ENCODE measurements at places on chromosomes 2 and 18.

GRCh38 chr2:236587861-236588815, 18.5 kb downstream of the ACKR3 start:
- no peak for DNase-seq

GRCh38 chr2:74334931-74335333, 8.3 kb downstream of the SLC4A5 start:
- DNase-seq = peak; percentile 73

GRCh38 chr2:235924675-235925063, 243.5 kb downstream of the GBX2 start:
- no peak for DNase-seq

DNA sequence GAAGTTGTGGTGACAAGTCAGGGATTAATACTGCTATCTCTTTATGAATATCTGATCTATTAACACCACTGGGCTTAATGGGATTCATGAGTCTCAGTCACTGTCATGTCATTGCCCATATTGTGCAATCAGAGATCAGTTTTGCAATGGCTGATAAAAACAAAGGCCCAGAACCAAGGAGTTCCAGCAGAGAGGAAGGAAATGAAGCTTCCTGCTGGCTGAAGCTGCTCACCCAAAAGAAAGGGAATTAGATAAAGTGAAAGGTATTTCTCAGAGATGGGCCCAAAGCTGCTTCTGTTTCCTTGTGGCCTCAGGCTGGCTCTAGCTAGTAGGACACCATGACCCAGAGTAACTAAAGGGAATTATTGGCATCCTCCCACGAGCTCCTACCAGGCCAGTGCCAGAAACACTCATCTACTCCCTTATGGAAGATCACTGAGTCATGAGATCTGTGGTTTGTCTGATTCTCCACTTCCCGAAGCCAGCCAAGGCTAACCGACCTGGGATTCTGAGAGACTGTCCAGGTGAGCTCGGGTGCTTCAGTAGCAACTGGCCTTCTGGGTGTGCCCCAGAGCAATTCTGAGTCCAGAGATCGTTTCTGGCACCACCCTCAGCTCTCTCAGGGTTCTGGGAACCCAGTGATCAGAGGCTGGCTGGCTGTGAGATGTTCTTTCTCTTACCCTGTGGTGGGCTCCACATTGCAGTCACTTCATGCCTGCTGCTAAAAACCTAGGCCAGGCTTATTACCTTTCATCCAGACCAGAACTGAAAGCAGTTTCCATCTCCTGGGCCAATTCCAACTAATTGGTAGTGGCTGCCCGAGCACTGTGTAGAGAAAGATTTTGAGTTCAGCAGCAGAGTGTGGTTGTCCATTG, 129.5 kb upstream of the PELI1 start:
- peak; percentile 67 for DNase-seq

DNA sequence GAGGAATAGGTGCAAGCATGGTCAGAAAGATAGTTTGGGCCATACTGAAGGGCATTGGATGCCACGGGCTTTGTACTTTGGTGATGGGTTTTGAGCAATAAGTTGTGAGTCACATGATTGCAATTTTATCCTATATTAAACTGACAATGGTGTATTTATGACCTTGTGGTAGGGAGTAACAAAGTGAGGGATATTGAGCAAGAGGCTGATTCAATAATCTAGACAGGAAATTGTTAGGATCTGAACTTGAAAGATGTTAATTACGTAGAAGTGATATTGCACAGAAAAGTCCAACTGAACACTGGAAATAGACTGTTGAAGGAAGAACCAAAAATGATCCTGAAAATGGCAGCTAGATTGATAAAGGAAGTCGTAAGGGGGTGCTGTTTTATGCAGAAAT, 46.6 kb upstream of the TCF4 start:
- no peak for DNase-seq

DNA sequence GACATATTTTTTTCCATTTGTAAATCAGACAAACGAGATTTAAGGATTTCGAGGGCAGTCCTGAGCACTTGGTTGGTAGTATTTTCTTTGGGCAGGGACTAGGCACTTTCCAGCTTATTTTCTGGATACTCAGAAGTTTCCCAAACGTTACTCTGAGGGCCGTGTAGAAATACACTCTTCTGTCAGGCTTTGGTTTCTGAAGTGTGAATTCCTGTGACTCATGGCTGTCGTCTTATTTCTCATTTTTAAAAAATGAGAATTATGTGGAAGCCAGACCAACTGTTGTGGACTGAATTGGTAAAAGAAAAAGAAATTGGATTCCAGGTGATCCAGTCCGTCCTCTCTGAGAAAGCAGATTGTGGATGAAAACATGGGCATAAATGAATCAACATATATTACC, 658.6 kb upstream of the FANCL start:
- DNase-seq = no peak

- no peak for DNase-seq
Measured at GRCh38 chr2:239396881-239397681, 3.7 kb downstream of the HDAC4 start.

GRCh38 chr2:86038291-86039081, 67.2 kb downstream of the POLR1A start:
- DNase-seq = no peak

GRCh38 chr2:86253424-86253823, 54.2 kb downstream of the MRPL35 start:
- no peak for DNase-seq

DNA sequence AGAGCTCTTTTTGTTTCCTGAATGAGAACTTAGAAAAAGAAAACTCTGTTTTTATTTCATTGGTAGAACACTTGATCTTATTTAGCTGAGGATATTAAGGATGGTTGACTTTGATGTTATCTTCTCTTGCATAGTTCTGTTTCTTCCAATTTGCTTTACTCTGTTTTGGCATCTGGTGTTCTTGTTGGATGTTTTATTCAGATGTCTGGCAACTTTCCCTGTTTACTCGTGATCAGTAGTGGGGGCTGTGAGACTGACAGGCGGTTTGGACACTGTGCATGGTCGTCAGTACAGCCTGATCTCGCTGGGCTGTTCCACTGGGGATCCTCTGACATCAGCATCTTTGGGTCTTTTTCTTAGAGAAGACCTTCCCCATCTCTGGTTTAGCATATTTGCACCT, 100.1 kb downstream of the TSN start:
- peak; percentile 27 for DNase-seq

DNA sequence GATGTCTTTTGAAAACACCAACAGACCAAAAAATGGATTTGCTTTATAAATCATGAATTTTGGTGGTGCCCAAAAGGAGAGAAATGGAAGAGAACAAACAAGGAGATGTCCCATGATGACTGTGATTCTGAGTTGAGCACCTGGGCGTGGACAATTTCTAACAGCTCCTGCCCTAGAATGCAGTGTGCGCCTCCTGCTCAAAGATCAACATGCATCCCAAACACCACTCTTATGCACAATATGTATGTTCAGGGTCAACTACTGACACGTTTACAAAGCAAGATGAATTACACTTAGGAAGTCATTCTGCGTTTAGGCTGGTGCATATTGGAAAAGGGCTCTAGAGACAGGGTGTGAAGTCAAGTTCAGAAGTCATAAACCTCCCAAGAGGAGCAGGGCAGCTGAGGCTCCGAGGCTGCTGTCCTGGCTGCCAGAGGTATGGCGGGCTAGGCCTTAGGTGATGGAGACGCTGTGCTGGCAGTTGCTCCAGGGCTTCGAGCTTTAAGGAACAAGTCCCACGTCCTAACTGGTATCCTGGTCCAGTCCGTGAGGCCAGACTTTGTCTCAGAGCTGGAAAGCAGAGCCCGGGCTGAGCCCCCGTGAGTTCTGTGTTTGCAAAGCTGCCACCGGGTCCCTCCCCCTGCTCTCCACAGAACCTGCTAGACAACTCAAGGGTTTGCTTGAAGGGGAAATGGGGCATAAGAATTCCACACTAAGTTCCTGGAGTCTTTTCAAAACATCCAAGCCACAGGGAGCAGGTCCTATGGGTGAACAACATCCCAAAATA, 74.0 kb downstream of the ZNF516 start:
- no peak for DNase-seq

DNA sequence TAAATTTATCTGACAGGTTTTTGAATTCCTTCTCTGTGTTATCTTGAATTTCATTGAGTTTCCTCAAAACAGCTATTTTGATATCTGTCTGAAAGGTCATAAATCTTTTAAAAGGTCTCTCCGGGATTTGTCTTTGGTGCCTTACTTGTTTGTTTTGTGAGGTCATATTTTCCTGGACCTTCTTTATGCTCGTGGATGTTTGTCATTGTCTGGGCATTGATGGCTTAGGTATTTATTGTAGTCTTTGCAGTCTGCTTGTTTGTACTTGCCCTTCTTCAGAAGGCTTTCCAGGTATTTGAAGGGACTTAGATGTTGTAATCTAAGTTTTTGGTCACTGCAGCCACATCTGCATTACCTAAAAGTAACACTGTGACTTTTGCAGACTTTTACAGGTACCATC, 355.2 kb downstream of the PARD3B start:
- no peak for DNase-seq

DNA sequence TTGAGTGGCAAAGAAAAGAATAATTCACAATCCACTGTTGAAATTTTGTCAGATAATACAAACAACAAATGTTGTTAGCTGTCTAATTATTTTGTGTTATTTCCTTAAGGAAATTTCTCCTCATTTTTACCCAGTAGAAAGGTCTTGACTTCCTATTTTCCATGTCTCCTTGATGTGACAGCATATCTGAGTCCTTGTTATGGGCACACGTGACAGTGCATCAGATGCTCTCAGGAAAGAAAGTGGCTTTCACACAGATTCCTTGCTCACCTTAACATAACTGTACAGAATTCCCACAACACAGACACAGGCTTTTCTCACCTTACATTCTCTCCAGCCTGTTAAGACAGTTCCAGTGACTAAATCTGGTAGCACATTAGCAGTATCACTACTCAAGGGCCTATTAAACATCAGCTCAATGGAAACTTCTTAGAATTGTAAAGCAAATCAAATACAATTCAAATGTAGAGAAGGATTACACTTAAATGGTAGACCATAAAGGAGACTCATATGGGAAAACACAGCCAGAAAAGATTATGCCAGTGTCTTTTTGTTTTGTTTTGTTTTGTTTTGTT, 30.2 kb upstream of the GPR55 start:
- no peak for DNase-seq

GRCh38 chr2:231720987-231721966, 13.0 kb downstream of the PTMA start:
- no peak for DNase-seq

- DNase-seq = no peak
Measured at GRCh38 chr2:188819011-188819410, 155.2 kb upstream of the COL3A1 start.

DNA sequence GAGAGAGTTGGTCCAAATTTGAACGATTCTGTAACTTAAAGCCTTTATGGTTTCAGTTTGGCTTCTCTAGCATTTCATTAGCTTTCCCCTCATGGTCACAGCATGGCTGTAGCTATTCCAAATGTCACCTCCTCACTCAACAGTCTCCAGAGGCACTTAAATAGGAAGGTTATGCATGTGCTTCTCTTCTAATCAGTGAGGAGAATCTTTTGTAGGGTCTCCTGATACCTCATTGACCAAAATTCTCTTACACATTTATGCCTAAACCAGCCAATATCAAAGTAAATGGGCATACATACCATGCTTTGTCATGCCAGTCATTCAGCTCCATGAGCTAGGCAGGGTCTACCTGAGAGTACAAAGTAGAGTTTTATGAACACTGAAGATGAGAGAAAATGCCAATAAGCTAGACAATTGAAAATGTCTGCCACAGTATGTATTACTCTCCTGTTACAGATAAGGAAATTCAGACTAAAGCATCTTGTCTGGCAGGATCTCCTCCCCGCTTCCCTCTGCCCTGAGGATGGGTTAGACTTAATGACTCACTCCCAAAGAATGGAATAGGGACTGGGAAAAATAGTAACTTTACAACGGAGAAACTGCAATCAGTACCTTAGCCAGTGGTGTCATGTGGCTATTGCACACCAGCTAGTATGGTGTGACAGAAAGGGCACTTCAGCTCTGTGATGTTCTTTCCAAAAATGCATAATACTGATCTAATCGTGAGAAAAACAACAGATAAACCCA, 15.4 kb downstream of the DSG2 start:
- no peak for DNase-seq

GRCh38 chr2:45207101-45207500, 197.8 kb upstream of the SIX2 start:
- DNase-seq = no peak

- DNase-seq = no peak
Measured at GRCh38 chr2:150303281-150303680, 184.2 kb downstream of the RND3 start.

GRCh38 chr18:47215554-47216138, 35.8 kb downstream of the SKOR2 start:
- peak; percentile 36 for DNase-seq

- no peak for DNase-seq
Measured at GRCh38 chr2:11832531-11832930, 86.1 kb downstream of the LPIN1 start.

All from NCI-H446 (cell line).